SW480 (cell line): ENCODE measurements at places on chromosomes 5 and 9.

- no peak for DNase-seq
These were observed 254.6 kb downstream of the MTRR start for GRCh38 chr5:8123559-8123958.

- DNase-seq: no peak
These were observed 23.2 kb downstream of the CDK5RAP2 start for GRCh38 chr9:120556775-120557174.

DNA sequence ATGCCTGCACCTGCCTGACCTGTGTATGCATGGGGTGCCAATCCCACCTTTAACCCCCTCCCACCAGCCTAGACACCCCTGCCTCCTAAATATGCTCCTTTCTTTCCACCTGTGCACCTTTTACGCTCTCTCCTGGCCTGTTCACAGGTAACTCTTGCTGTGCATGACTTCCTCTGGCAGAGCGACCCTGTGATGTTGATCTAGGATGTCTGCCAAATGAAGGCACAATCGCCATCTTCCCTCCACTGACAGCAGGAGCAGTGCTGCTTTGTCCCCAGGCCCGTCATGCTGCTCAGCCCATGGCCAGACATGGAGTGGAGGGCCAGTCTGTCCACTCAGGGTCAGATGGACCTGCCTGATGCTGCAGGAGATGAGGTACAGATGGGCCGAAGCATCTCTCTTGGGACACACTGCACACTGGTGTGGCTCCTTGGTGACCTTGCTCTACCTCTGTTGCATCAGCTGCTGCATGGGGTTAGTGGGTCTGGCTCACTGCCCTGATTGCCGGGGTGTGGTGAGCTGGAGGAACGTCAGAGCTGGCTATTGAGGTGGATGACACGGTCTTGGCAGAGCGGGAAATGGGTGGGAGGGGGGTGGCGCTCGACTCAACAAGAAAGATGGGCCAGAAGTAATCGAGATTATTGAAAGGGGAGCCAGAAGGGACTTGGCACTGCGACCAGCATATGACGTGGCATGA lies 101.7 kb upstream of the PITX1 start:
- peak; percentile 53 for DNase-seq

DNA sequence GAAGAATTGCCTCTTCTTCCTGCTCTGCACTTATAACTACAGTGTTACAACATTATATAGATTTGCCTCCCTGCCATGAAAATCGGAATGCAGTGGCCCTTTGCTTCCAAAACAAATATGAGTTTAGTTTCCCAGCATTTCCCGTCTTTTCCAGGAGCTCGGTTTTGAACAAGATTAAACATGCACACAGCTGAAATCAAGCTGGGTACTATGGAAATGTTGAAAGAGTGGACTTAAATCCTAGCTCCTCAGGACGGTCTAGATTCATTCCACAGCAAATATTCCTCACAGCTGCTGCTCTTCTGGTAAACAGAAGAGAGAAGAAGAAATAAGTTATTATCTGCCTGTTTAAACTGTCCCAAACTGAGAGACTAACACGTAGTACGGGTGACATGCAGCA lies 161.4 kb downstream of the PIK3R1 start:
- DNase-seq: no peak

DNA sequence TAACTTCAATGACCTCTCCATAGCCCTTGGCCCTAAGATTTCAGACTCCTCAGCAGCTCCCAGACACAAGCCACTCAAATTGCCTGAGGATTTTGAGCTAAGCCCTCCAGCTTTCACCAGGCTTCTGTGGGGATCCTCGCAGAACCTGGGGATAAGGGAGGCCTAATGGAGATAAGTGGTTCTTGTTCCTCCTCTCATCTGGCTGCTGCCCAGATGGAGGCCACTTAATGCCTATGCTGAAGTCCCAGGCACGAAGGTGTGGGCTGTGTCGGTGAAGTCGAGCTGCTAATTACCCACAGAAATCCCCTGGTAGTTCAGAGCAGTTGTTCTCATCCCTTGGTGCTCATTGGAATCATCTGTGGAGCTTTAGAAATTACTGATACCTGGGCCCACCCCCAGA lies 10.3 kb upstream of the FAT2 start:
- no peak for DNase-seq

DNA sequence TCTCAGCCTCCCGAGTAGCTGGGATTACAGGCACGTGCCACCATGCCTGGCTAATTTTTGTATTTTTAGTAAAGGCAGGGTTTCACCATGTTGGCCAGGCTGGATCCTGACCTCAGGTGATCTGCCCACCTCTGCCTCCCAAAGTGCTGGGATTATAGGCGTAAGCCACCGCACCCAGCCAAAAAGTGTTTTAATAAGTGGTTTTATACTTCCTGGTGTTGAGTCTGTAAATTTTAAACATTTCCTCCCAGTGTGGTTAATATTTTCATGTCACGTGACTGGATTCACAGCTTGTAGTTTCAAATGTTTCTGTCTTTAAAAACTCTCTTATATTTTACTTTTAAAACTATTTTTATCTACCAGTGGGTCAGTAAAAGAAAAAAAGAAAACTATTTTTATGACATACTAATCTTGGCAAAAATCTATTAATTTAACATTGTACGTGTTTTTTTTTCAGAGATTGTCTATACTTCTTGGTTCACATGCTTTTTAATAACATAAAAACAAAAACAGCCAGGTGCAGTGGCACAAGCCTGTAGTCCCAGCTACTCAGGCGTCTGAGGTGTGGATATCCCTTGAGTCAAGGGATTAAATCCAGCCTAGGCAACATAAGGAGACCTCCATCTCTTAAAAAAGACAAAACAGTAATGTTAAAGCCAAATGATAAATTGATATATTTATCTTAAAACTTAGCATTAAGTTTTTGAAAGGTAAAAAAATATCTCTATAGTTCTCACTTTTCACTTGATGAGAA lies 117.1 kb downstream of the DMXL1 start:
- no peak for DNase-seq

GRCh38 chr9:80158554-80159170 lies 586.9 kb downstream of the TLE4 start:
- no peak for DNase-seq

DNA sequence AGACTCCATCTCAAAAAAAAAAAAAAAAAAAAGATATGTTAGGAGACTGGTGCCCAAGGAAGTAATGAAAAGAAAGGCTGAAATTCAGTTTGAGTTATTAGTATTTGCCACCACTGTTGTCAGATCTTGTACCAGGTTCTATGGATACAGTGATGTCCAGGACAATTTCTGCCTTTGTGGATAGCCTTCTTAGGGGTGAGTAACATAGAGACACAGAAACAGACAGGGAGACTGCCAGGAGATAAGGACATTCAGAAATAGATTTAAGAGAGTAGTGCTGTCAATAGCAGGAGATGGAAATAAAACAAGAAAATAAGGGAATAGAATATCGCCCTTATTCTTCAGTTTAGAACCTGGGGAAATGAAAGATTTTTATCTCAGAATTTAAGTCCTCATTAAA lies 6.3 kb upstream of the SPINK14 start:
- DNase-seq: no peak

- DNase-seq: no peak
These were observed 511.5 kb upstream of the CYLC2 start for GRCh38 chr9:102483651-102484050.

GRCh38 chr9:37566716-37567115 lies 9.5 kb downstream of the FBXO10 start:
- no peak for DNase-seq

DNA sequence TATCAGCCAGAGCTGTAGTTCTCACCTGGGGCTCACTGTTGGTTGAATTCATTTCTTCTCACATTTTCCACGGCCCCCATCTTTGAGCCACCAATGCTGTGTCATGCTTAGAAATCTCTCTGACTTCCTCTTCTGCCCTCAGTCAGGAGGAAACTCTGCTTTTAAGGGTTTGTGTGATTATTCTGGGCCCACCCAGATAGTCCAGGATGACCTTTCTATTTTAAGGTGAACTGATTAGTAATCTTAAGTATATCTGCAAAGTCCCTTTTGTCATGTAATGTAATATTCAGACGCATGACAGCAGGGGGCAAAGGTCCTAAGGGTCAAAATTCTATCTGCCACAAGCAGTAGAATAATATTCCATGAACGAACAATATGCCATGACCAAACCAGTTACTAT lies 88.4 kb downstream of the AK8 start:
- DNase-seq: no peak

GRCh38 chr9:69168709-69169217 lies 5.3 kb upstream of the TJP2 start:
- DNase-seq: no peak

GRCh38 chr5:168809218-168809617 lies 230.1 kb upstream of the PANK3 start:
- no peak for DNase-seq

DNA sequence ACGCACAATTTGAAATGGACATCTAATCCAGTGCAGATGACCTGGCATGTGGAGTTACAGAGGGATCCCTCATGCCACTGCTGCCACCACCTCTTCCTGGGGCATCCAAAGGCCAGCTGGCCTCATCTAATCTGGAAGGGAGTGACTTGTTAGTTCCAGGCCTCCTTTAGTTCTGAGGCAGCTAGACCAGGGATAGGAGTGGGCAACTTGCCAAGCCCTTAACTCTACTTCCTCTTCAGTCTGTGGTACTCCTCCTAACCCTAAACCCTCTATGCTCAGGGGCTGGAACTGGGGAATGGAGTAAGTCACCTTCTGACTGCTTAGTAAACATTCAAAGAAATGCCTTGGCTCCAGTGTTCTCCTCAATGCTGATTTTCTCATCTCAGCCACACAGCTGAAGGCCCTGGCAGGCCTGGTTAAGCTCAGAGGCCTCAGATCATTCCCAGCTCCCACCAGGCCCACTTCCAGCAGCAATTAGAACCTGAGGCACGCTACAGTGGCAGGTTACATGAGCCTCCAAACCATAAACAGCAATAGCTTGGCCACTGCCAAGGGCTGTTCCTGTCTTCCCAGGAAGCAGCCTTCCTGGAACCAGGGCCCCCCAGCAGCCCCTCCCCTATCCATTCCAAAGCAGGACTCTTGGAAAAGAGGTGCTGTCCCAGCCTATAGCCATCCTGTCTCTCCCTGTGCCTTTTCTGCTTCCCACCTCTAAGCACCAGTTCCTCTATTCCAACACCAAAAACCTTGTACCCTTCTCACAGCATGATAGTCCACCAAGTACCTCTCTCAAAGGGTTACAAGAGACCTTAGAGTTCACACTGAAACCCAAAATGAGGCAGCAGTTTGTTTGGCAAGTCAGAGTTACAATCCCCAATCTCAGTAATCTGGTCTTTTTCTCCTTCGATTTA lies 2.0 kb downstream of the EIF4EBP3 start:
- no peak for DNase-seq

DNA sequence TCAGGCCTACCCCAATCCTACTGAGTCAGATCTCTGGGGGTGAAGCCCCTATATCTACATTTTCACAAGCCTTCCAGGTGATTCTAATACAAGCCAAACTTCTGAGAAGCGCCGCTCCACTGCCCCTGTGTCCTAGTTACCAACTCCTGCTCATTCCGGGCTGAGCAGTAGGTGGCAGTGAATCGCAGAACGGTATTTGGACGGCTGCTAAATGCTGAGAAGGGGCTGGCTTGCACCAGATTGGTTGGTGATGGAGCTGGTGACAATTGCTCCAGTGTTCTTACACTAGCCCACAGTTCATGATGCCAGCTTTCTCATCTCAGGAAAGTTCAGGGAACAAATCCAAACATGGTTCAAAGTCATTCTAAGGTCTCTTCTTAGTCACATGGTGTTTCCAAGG lies 31.1 kb upstream of the FGF1 start:
- peak; percentile 72 for DNase-seq

GRCh38 chr9:32508728-32509127 lies 17.3 kb downstream of the RIGI start:
- no peak for DNase-seq

DNA sequence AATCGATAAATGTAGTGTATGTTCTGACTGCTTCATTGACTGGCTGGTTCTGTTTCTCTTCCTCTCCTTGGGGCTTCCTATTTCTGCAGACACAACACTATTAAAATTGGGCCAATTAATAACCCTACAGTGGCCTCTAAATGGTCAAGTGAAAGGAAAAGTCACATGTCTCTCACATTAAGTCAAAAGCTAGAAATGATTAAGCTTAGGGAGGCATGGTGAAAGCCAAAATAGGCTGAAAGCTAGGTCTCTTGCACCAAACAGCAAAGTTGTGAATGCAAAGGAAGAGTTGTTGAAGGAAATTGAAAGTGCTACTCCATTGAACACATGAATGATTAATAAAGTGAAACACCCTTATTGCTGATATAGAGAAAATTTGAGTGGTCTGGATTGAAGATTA lies 58.2 kb downstream of the CCNH start:
- DNase-seq: no peak

GRCh38 chr9:89218040-89218928 lies 39.7 kb upstream of the SHC3 start:
- DNase-seq: no peak

DNA sequence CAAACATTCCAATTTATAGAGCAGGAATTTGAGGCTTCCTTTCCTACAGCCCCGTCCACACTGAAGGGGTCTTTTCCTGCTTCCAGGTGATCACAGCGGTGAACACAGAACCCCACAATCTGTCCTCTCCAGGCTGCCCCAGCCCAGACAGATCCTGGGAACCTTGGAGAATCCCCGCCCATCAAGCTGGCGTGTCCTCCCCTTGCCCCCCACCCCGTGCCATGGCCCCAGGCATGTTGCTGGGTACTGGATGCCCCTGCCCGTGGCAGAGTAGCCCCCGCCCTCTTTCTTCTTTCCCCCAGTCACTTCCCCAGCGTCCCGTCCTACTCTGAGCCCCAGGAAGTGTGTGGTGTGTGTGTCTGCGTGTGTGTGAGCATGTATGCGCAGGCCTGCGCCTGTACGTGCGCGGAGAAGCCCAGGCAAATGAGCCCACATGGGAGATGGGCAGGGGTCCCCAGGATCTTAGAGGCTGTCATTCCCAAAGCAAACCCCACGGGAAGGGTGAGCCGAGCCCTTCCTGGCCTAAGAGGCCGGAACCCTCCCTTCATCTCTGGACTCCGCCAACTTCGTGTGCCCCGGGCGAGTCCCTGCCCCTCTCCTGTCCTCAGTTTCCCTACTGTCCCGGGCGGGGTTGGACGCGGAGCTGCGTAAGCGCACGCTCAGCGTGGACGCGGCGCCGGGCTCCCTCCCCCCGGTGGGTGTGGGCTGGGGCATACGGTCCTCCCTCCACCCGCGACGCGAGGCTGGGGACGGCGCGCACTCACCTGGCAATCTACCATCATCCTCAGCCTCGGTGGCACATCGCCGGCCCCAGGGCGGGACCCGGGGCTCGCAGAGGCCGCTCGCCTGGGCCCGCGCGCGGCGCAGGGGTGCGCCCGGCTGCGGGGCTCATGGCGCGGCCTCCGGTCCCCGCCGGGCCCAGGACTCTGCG lies 15.2 kb downstream of the GBGT1 start:
- peak; percentile 37 for DNase-seq

DNA sequence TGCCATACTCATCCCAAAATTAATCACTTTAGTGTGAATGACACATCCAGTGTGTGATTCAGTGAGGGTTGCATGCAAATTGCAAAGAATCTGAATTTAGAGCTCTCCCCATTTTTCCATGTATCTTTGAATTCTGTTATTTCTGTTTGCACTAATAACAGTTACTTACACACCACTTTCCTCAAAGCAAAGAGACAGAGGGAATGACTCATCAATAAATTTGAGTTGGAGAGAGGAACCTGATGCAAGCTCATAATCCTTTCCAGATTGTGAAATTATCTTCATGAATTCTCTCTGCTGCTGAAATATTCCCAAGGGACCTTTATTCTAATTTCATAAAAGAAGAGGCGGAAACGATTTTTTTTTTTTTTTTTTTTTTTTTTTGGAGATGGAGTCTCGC lies 204.8 kb downstream of the CDH9 start:
- DNase-seq: no peak
